ENCODE measurements at places on chromosomes 16 and 17.

- no peak for DNase-seq
Measured at GRCh38 chr16:67672306-67672705, 5.7 kb downstream of the C16orf86 start.

- no peak for DNase-seq
Measured at GRCh38 chr16:86670750-86671234, 92.4 kb downstream of the FOXL1 start.

- no peak for DNase-seq
Measured at GRCh38 chr16:61909074-61909473, 127.2 kb downstream of the CDH8 start.

- no peak for DNase-seq
Measured at GRCh38 chr17:74228306-74228978, 15.1 kb downstream of the TTYH2 start.

DNA sequence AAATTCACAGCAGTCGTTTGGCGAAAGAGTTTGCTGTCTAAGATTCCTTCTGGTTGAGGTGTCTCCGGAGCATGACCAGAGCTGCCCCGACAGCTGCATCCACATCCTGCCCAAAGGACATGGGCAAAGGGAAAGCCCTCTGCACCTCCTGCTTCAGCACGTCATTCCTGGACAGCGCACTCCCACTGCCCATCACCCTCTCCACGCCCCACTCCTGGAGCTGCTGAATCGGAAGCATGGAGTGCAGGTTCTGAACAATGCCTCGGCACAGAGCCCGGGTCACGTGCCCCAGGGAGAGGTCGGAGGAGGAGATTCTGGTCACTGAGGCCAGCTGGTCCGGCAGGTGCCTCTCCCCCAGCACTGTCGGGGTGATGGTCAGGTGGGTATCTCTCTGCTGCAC, 1.3 kb upstream of the TRPV1 start:
- DNase-seq, result no peak

DNA sequence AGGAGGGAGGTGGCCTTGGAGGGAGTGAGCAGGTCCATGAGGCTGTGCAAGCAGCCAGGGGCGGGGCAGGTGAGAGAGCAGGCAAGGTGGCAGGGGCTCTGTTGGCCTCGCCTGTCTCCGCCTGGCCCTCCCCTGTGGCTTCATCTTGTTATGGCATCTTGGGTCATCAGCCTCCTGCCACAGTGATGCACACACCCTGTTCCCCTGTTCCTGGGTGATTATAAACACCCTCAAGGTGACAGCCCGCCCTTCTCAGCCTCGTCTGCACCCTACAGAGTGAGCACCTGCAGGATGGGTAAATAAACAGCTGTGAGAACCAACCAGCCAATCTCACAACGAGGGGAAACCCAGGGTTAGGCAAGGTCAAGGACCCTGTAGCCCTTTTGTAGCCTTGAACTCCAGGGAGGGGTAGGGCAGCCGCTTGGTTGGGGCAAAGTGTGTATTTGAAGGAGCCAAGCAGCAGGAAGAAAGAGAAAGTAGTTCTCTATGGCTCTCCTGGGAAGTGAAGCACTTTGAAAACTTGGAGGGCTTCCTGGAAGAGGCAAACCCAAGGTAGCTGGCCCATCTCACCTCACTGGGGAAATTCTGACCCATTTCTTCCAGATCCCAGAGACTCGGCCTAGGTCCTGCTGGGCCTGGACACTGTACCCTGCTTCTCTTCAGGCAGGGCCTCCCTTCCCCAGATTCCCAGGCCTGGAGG, 60.6 kb downstream of the NT5M start:
- DNase-seq, result no peak

DNA sequence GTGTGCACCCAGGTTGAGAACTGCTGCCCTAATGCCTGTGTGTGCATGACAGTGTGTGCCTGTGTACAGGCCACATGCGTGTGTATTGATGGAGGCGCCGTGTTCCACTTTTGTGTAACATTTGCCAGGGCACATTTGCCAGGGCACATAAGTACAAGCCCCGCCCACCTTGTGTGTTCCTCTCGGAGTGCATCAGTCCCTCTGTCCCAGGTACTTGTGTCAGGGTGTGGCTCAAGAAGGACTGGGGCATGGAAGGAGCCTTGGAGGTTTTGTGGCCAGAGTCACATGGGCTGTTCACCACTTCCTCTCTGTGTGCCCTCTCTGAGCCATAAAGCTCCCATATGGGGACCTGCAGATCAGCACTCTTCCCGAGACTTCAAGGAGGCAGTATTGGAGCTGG, 73.9 kb downstream of the MRM1 start:
- no peak for DNase-seq

DNA sequence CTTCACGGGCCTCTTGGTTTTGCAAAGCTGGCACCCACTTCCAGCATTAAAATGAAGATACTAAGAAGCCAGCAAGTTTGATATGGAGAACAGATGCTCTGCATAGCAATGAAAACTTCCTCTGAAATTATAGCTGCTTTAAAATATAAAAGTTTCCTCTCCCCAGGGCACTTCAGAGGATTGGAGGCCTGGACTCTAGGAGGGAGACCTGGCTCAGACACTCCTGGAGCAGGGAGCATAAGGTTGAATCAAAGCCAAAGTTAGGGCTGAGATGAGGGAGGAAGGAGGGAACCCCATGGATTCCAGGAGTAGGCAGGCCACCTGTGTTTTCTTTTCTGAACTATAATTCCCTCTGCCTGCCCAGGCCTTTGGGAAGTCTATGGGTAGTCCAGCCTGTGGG, 176.0 kb upstream of the RPL38 start:
- DNase-seq, result no peak

DNA sequence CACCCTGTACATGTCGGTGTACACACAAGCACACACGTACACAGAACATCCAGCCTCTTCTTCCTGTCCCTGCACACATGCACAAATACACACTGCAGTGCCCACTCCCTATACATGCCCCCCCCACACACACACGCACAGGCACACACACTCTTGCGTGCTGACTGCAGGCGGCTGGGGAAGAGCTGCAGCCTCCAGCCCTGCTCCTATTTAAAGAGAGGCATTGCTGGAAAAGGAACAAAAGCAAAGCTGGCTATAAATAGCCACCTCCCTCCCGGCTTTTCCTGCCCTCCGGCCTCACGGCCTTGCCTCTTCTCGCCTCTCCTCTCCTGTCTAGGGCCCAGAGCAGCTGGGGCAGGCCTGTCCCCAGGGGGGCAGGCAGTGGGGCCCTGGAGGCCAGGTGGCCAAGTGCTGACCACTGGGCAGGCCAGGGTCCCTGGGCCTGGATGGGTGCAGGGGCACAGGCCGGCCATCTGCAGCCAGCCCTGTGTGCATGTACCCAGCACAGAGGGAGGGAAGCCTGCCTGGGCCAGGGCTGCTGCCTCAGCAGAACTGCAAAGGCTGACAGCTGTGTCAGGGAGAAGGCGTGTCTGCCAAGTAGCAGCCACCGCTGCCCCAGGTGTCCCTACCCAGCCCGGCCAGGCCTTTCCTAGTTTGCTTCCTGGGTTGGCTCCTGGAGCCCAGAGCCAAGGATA, 25.4 kb downstream of the RTN4RL1 start:
- no peak for DNase-seq

GRCh38 chr17:16428098-16428882, 12.9 kb downstream of the TRPV2 start:
- peak; percentile 42 for DNase-seq

DNA sequence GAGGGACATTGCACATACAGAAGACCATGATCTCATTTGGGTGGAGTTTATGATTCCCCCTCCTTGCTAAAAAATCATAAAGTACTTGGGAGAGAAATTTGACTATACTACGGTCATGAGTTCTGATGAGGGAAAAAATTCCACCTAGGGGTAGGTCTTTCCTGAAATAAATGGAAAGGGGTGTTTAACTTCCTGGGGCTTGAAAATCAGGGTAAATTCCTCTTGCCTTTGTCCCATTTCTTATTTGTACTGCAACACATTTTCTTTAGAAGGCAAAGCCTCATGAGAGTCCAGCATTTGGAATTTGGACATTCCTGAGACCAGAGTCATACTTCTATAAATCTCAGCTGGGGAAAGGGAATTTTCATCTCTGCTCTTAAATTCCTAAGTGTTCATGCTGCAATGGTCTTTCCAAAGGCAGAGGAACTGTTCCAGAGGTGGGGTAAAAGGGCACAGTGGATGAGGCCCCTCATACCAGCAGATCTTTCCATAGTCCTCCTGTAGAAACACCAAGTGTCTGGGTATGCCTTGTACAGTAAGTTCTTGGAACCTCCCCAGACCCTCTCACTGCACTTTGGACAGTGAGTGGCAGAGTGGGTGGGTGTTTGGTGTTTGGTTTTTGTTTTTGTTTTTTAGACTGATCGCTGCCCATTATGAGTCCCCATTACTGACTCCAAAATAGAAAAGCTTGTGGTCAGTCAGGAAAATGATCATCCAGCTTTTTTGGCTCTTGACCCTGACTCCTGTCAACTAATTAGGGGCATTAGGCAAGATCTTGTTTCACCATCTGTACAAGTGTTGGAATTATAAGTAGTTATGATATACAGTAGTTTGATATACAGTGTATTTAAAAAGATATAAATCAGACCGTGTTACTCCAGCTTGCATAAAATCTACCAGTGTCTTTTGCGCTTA, 6.0 kb downstream of the LYRM1 start:
- no peak for DNase-seq
